ENCODE measurements at places on chromosomes 1 and 21. TPM values are rescaled to one million over a fixed set of nuclear protein-coding genes. Genes with fewer than 3 reads are reported as not detected.

The LRRC38 gene
- polyA plus RNA-seq = not detected

The SNRPE gene
- 323 TPM for polyA plus RNA-seq

- DNase-seq = no peak
These were observed 249.3 kb downstream of the BACH1 start for GRCh38 chr21:29547998-29548397.

DNA sequence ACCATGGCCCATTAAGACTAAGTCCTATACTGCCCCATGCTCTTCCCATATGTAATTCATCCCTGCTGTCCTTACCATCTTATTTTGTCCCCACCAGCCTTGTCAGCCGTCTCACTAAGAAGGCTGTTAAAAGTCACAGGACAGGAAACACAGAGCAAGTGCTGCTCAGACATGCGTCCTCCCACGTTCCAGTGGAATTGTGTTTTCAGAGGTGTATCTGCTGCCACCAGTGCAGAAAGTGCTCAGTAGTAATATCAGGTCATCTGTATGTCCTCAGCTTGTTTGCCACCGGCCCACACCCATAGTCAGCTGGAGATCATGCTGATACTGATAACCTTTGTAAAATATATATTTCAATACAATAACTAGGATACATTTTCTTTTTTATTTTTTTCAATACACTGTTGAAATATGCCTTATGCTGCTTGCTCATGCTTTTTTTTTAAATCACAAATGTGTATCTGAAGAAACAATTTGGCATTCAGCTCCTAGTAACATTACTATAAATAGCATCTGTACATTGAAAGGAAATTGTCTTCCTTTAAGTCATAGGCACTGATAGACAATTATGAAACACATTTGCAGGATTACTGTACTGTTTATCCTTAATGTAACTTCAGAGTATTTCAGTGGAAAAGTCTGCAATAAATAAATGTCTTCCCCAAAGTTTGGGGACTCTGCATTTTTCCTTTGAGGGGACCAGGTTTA lies 156.9 kb downstream of the EDEM3 start:
- no peak for DNase-seq

GRCh38 chr1:201636510-201636971 lies 97.6 kb downstream of the NAV1 start:
- no peak for DNase-seq

GRCh38 chr21:15000081-15000480 lies 64.7 kb downstream of the NRIP1 start:
- DNase-seq = no peak

DNA sequence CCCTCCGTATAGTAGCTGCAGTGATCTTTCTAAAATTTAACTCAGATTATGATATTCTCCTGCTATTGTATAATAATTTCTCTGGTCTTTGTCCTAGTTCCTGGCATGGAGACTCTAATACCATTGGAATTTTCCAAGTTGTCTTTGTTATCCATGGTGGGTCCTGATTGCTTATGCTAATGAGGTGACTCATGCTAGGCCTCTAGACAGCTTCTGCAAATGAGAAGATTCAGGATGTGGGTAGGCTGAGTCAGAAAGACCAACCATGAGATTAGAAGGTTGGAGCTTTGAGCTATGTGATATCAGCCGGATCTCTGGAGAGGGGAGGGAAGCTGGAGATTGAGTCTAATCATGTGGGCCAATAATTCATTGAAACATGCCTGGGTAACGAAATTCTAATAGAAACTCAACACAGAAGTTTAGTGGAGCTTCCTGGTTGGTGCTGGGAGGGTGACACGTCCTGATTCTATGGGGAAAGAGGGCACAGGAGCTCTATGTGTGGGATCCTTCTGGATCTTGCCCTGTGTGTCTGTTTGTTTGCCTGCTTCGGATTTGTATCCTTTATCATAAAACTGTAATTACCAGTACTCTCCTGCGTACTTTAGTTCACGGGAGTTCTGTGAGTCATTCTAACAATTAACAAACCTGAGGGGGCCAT lies 73.2 kb upstream of the CNIH3 start:
- no peak for DNase-seq

DNA sequence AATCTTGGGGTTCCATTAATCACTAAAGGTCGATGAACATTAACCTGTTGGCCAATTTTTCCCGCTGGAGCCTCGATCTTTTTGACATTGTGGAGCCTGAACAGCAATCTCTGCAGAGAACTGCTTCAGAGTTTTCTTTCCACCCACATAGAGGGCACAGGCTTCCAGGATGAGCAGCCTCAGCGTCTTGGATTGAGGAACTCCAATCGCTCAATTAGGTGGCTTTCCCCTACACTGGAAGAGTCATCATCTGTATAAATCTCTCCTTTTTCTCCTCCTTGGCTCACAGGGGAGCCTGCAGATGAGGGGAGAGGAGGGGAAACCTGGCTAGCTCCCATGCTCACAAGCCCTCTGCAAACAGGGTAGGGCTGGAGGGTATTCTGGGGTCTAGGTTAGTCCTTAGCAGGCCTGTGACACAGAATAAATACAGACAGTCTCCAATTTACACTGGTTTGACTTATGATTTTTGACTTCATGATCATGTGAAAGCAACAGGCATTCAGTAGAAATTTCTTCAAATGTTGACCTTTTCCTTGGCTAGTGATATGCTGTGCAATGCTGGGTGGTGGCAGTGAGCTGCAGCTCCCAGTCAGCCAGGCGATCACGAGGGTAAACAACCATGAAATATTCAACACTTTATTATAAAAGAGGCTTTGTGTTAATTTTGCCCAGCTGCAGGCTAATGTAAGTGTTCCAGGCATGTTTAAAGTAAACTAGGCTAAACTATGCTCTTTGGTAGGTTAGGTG lies 80.8 kb downstream of the PGBD5 start:
- DNase-seq = no peak

GRCh38 chr1:154557248-154557938 lies 1.1 kb downstream of the UBE2Q1 start:
- no peak for DNase-seq

DNA sequence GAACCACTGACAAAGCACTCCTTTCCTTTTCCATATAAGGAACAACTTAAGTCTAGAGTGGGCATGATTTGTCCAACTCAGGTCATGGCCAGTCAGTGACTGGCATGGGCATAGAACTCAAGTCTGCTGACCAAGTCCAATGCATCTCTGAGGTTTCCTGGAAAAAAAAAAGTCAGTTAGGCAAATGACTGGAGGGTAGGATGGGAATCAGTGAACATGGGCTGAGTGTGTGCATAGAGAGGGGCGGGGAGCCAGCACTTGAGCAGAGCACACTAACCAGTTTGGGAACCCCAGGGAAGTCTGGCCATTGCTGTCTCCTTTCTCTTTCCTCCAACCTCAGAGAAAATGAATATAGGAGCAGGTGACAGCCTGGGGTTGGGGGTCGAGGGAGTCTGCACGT lies 53.6 kb upstream of the FMOD start:
- DNase-seq = no peak

All from right lung (tissue), 10 donors.